Hematopoietic multipotent progenitor cell treated with erythropoietin and hydrocortisone succinate and interleukin-3 and kit ligand, for 17 days (in vitro differentiated cells): ENCODE measurements at places on chromosomes 7 and 10.

DNA sequence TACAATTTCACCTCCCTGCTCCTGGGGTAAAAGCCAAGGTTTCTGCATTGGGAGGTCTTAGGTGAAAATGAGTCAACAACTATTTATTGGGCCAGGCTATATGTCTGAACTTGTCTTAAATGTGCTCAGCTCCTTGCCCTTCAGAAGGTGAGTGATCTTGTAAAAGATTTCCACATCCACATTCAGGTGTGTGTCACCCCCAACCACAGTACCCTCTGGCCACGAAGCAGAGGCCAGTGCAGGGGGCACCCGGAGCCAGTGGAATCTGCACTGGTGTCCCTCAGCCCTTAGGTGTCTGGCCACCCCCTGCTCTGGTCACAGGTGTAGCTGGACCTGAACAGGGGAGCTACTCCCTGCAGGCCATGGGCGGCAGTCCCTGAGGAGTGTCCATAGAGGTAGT lies 198.5 kb downstream of the PAXIP1 start:
- no peak for DNase-seq

GRCh38 chr7:142329062-142329790 lies 71.4 kb upstream of the PRSS58 start:
- no peak for DNase-seq

DNA sequence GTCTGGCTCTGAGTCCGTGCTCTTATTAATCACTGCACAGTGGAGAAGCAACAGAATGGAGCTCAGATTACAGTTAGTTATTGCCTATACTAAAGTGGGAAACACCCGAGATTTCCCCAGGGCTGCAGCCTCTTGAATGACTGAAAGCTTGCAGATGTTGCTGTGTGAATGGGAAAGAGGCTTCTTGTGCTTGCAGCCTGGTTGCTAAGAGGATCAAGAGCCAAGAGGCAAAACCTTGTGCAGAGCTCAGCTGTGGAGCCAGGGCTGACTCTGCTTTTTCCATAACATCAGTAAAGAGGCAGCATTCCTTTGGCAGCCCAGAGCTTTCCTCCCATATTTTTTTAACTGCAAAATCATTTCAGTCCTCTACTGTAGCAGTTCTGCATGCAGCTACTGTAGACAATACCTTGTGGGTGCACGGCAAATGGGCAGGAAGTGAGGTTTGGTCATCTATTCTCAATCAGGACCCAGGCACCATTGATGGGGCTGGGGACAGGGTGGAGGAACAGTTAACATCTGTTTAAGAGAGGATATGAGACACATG lies 86.5 kb downstream of the RALA start:
- no peak for DNase-seq

DNA sequence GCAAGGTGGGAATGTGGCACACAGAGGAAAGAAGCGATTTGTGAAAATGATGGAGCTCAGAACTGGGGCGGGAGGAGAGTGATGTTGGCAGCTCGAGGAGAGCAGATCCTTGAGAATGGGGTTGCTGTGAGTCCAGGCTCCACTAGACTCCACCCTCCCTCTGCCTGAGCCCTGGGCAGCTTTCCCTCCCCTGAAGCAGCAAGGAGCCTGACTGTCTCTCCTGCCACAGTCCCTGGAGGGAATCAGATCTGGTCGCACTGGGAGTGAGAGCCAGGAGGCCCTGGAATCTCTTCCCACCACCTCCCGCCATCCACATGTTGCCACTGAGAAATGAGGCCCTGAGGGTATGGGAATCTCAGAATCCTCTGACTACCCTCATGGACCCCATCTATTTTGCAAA lies 362.7 kb downstream of the PLXNA4 start:
- no peak for DNase-seq

DNA sequence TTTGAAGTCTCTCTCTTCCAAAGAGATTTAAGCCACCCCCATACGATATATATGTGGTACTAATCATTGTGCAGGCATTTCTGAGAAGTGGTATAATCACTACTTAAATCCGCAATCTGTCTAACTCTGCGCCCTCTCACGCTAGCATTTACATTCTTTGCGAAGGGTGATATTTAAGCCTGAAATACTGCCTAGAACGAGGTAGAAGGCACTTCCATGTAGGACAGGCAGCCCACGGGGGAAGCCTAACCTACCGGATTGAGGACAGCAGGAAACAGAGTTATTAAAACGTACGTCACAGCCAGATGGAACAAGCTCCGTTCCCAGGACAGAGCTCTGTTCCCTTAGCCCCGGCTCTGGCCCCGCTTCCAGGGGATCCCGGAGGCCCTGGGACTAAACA lies 59.3 kb upstream of the ECHDC3 start:
- DNase-seq = no peak

DNA sequence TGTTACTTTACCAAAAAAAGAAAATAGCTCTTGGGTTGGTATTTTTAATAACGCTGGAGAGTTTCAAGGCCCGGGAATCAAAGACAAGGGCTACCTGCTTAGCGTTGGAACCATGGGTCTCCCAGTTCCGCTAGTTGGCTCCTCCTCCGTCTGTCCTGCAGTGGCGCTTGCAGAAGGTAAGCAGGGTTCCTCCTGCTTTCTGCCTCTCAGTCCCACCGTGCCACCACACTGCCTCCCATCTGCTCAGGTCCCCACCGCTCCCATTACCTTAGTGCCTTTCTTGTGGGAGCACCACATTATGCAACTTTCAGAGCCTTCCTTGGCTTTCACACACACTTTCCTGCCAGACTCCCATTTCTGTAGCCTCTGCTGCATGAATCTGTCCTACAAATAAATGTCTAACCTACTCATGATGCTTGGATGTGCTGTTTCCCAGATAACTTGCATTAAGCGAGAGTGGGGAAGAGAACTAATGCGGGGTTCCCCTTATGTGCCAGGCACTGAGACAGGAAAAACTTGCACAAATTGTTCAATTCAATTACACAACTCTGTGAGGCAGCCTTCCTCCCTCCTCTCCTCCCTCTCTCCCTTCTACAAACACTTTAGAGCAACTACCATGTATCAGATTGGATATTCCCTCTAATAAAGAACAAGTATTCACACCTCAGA lies 124.5 kb downstream of the AOAH start:
- DNase-seq = no peak

GRCh38 chr7:21819048-21819447 lies 126.7 kb downstream of the CDCA7L start:
- DNase-seq = no peak

DNA sequence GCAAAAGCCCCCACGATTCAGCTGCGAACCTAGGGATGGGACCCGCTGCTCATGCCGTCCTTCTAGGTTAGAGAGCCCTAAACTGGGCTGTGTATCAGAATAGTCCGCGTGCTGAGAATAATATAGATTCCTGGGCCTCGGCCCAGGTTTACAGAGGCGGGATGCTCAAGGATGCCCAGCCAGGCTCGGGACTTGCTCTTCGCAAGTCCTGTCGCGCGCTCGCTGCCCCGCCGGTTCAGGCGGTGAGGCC lies 266 bp upstream of the STMP1 start:
- no peak for DNase-seq

- DNase-seq = no peak
These were observed 447.8 kb upstream of the IGFBP3 start for GRCh38 chr7:46368871-46369270.

- DNase-seq = no peak
These were observed 126.3 kb downstream of the COL26A1 start for GRCh38 chr7:101488826-101489572.

DNA sequence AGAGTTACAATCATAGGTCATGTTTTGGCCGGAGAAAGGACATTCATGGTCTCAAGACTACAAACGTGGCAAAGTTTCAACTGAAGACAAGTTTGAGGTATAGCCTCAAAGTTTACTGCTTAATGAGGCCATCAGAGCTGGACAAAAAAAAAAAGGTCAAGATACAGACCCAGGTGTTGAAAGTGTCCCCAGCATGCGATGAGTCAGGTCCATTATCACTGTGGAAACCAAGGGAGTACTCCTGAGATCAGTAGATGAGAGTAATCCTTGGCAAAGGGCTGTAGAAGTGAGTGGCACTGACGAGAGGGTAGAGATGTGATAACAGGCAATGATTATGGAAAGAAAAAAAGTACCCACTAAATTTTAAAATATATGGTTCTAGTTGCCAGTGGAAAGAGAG lies 80.1 kb upstream of the LRRN3 start:
- no peak for DNase-seq

- no peak for DNase-seq
These were observed 264.2 kb downstream of the SEC23IP start for GRCh38 chr10:120156614-120157274.

GRCh38 chr7:99679032-99679399 lies 780 bp downstream of the CYP3A5 start:
- DNase-seq = no peak

DNA sequence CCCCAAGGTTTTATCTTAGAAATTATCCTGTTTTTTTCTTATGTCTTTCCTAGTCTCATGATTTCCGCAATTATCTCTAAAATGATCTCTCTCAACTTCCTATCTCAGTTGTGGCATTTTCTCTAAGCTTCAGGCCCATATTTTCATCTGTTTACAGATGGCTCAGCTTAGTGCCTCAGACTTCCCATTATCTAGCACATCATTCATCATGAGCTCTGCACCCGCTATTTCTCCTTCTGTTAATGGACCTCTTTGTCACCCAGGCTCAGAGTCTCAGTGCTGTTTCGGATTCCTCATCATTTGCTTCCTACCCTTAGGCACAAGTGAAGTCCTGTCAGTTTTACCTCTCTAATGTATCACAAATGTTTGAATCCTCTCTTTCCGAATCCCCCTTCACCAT lies 84.1 kb downstream of the BMPR1A start:
- no peak for DNase-seq

DNA sequence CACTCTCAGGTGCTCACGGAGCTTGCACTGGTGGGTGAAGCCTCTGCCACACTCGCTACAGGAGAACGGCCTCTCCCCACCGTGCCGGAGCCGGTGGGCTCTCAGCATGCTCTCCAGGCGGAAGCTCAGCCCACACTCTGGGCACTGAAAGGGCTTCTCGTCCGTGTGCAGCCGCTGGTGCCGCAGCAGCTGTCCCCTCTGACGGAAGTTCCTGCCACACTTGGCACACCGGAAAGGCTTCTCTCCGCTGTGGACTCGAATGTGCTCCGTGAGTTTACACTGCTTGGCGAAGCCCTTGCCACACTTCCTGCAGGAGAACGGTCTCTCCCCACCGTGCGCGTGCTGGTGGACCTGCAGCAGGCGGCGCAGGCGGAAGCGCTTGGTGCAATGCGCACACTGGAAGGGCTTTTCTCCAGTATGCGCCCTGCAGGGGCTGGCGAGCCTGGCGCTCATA lies 19.3 kb downstream of the ZNF786 start:
- DNase-seq = no peak

- DNase-seq = no peak
These were observed 293.9 kb downstream of the CCDC3 start for GRCh38 chr10:12707461-12708185.

GRCh38 chr10:113169853-113170460 lies 219.9 kb downstream of the TCF7L2 start:
- no peak for DNase-seq

DNA sequence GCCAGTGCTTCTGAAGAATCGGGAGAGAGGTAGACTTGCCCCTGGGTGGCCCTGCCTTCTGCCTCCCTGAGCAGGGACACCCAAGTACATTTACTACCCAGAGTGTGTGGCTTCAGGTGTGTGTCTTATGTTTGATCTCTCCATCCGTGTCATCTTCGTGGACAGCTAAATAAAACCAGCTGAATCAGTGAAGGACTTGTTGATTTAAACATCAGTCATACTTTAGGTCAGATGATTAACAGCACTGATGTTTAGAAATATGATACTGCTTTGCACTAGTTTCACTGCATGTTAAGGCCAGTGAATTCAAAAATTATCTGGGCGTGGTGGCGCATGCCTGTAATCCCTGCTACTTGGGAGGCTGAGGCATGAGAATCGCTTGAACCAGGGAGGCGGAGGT lies 4.0 kb downstream of the MTG1 start:
- no peak for DNase-seq

DNA sequence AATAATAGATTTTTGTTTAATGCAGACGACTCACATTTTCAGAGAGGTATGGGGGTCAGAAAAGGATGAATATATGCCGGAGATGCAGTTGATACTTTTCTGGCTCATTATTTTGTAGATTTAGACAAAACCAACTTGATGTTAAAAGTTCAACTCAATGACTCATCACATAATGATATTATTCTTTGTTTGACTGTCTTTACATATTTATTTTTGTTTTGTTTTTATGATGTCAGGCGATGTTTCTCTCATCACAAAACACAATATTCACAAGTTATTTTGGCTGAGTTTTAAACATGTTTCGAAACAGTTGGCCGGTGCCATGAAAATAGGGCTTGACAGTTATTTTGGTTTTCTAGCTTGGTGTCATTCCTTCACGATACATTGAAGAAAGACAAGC lies 1.3 kb downstream of the GJD4 start:
- DNase-seq = no peak

- no peak for DNase-seq
These were observed 105.5 kb downstream of the SEMA3D start for GRCh38 chr7:85081392-85081791.

GRCh38 chr7:32569388-32570289 lies 74.3 kb downstream of the AVL9 start:
- DNase-seq = no peak

GRCh38 chr10:96873756-96874467 lies 41.8 kb downstream of the LCOR start:
- DNase-seq = no peak

- DNase-seq = no peak
These were observed 6.2 kb downstream of the AGK start for GRCh38 chr7:141557360-141557759.

GRCh38 chr10:15448598-15448997 lies 77.5 kb upstream of the FAM171A1 start:
- DNase-seq = no peak

GRCh38 chr7:115226410-115226809 lies 304.5 kb downstream of the MDFIC start:
- DNase-seq = no peak

GRCh38 chr10:35511647-35512046 lies 93.5 kb upstream of the GJD4 start:
- no peak for DNase-seq

DNA sequence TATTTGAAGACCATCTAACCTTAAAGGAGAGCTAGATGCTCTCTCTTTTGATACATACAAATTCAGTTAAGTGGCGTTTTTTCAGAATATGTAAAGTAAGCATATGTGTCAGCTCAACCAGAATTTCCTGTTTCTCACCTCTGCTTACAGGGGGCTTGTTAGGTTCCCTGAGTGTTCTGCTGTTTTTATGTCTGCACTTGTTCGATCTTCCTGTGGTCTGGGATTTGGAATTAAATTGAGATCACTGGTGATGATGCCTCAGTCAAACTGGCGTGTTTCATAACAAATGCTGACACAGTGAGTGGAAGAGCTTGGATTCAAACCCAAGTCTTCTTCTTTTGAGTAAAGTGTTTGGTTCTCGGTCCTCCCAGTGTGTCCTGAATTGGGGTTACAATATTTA lies 348.3 kb upstream of the AKR1E2 start:
- DNase-seq = no peak

- DNase-seq = no peak
These were observed 31.6 kb downstream of the DYDC1 start for GRCh38 chr10:80324891-80325364.

GRCh38 chr10:83706952-83707582 lies 432.2 kb upstream of the GHITM start:
- DNase-seq = no peak

GRCh38 chr7:32116436-32116835 lies 46.2 kb upstream of the PDE1C start:
- DNase-seq = no peak
